ENCODE measurements at places on chromosomes 11 and 22. TPM values are rescaled to one million over a fixed set of nuclear protein-coding genes. Genes with fewer than 3 reads are reported as not detected.

FERMT3 gene
- 1.4 TPM for total RNA-seq

PGAP2 gene
- total RNA-seq: 56.5 TPM

- H3K27me3 ChIP-seq: no peaks in the 10 kb centered on the region
- no peaks in the 10 kb centered on the region for H3K4me1 ChIP-seq
- DNase-seq: no peak
- no peaks in the 10 kb centered on the region for H3K36me3 ChIP-seq
- H3K4me3 ChIP-seq: no peak overlapping the region
- H3K27ac ChIP-seq: no peak overlapping the region
Measured at GRCh38 chr11:70578371-70578770, 180.0 kb downstream of the CTTN start.

ELF5 gene
- not detected for total RNA-seq

Data from H1 (cell line).